ENCODE measurements at places on chromosomes 12 and 14.
A peak's percentile ranks its signal among the peaks of the same experiment; 100 is the strongest.

GRCh38 chr14:73524493-73524892 is 12.4 kb upstream of the ACOT1 start:
- DNase-seq: no peak

DNA sequence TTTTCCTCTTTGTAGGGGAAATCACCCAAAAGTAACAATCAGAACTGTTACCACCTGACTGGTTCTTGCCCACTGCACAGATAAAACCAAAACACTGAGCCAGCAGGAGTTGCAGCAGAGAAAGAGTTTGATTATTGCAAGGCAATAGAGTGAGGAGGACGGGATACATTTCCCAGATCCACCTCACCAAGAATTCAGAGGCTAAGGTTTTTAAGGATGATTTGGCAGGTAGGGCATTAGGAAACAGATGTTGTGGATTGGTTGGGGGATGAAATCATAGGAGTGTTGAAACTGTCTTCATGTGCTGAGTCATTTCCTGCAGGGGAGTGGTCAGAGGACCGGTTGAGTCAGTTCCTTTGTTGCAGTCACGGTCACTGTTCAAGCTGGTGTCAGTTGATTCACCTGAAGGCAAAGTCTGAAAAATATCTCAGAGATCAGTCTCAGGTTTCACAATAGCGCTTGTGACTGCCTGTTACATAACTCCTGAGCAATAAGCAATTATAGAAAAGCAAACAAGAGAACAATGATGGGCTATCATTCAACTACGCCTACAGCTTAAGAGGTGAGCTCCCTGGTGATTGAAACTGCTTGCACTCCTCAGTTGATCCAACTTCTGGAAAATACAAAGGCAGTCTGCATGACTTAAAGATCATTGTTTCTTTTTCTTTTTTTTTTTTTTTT is 20.3 kb upstream of the AMN1 start:
- peak; percentile 20 for DNase-seq

DNA sequence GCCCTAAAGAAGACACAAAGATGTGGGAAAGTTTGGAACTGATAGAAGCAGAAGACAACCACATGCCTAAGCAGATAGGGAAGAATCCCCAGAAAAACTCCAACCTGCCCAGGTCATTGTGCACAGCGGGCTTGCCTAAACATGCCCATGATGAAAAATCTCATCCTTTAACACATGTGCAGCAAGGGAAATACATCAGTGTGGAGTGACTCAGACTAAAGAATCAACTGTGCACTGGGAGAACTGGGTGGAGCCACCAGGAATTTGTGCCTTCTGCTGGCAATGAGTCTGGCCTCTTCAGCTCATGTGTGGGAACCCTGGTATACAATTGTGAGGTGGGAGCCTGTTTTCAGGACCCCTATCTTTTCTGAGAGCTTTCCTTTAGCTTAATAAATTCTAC is 398.5 kb downstream of the FSCB start:
- DNase-seq: no peak

- no peak for DNase-seq
Observed at GRCh38 chr14:36465178-36465577, 54.9 kb downstream of the NKX2-1 start.

- DNase-seq: no peak
Observed at GRCh38 chr12:27593266-27593665, 69.3 kb downstream of the PPFIBP1 start.

GRCh38 chr14:69153152-69153872 is 393 bp upstream of the DCAF5 start:
- DNase-seq: no peak

- no peak for DNase-seq
Observed at GRCh38 chr12:14843425-14843887, at the start of gene ART4. TSS of gene ART4 (minus strand) at chr12:14843526. CDS start at chr12:14843113, 413 bp downstream.

DNA sequence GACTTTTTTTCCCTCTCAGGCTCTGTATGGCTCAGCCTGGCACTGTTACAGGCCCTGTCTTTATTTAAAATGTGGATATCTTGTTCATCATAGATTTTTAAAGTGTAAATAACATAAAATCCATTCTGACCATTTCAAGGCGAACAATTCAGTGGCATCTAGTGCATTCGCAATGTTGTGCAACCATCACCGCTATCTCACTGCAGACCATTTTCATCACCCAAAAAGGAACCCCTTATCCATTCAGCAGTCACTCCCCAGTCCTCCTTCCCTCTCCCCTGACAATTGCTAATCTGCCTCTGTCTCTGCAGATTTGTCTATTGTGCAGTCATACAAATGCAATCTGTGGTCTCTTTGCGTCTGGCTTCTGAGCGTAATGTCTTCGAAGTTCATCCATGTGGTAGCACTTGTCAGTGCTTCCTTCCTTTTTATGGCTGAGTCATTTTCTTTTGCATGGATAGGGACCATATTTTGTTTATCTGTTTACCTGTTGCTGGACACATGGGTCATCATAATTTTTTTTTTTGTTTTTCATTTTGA is 148.8 kb upstream of the LHX5 start:
- DNase-seq: no peak

DNA sequence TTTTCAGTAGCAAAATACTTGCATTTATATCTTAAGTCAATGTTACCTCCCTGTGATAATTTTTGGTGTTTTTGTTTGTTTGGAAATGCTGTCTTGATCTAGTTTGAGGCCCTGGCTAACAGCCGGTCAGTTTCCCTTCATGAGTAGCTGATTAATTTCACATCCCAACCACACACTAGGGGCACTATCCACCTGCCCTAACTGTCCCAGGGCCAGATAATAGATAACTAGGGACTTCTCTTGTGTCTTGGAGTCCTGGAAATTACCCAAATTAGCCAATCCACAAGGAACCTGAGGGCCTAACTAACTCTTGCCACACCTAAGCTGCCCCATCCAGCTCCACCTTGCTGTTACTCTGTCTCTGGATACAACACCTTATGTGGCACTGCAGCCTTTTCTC is 399.9 kb downstream of the FOXG1 start:
- no peak for DNase-seq
